ENCODE measurements at places on chromosomes 13 and 19.

GRCh38 chr13:49110122-49110912, 109.8 kb upstream of the MLNR start:
- DNase-seq = peak; percentile 91

- no peak for DNase-seq
Observed at GRCh38 chr13:79183231-79183630, 222.8 kb downstream of the RBM26 start.

GRCh38 chr13:75458696-75459422, 23.1 kb downstream of the TBC1D4 start:
- no peak for DNase-seq

DNA sequence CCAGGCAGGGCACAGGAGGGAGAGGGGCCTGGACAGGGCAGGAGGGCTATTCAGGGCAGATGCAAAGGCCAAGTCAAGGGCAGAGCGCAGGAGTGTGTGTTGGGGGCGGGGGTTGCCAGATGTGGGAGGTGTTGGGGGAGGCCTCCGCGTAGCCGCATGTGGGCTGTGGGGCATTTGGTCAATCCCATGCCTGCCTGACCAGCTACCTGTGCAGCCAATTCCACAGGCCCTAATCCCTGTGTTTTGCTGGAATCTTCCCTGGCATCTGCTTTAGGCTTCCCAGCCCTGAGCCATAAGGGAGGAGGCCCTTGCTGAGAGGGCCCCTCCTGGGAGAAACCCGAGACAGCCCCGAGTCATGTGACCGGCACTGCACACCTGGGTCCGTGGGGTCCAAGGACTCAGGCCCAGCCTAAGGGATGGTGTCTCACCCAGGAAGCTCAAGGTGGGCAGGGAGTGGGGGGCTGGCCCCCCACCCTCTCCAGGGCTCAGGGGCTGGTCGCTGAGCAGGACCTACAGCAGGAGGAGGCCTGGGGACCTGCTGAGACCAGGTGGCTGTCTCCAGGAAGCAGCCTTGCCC, 20.3 kb downstream of the RFX1 start:
- no peak for DNase-seq

GRCh38 chr19:21587117-21587461, 81.7 kb downstream of the ZNF429 start:
- no peak for DNase-seq

- no peak for DNase-seq
Observed at GRCh38 chr19:42158926-42159325, 26.7 kb upstream of the POU2F2 start.

DNA sequence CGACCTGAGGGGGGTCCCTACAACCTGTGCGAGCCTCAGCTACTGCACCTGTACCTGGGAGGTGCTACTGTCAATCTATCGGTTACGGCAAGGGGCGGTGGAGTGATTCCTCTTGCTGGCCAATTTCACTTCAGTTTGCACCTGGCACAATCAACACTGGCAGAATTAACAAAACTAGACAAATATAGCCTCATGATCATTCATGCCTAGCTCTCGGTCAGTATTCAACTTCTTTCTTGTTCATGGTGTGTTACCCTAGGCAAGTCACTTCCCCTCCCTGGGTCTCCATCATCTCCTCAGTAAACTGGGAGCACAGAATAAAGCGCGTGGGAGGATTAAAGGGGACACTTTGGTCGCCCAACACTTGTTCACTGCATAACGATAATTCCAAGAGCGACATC, 618 bp downstream of the HAUS8 start:
- DNase-seq = no peak

Measured in HT1080 (cell line).